ENCODE measurements at places on chromosomes 6 and 20.

DNA sequence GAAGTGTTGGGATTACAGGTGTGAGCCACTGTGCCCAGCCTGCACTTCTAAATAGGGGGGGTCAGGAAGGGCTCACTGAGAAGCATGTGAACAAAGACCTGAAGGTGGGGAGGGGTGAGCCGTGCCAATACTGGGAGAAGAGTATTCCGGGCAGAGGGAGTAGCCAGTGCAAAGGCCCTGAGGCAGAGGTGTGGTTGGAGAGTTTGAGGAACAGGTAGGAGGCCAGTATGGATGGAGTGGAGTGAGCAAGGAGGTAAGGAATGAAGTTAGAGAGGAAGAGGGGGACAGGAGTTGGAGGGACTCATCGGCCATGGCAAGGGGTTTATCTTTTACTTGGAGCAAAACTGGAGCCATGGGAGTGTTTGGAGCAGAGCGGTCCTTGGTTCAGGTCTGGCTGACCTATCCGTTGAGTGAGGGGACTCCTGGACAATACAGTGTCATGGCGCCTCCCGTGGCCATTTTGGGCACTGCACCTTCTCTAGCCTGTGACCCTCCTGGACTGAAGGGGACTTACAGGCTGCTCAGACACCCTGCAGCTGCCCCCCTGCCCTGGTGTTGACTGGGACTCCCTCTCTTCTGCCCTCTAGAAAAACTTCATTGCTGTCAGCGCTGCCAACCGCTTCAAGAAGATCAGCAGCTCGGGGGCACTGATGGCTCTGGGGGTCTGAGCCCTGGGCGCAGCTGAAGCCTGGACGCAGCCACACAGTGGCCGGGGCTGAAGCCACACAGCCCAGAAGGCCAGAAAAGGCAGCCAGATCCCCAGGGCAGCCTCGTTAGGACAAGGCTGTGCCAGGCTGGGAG lies 12.1 kb downstream of the FOXS1 start:
- DNase-seq = no peak

DNA sequence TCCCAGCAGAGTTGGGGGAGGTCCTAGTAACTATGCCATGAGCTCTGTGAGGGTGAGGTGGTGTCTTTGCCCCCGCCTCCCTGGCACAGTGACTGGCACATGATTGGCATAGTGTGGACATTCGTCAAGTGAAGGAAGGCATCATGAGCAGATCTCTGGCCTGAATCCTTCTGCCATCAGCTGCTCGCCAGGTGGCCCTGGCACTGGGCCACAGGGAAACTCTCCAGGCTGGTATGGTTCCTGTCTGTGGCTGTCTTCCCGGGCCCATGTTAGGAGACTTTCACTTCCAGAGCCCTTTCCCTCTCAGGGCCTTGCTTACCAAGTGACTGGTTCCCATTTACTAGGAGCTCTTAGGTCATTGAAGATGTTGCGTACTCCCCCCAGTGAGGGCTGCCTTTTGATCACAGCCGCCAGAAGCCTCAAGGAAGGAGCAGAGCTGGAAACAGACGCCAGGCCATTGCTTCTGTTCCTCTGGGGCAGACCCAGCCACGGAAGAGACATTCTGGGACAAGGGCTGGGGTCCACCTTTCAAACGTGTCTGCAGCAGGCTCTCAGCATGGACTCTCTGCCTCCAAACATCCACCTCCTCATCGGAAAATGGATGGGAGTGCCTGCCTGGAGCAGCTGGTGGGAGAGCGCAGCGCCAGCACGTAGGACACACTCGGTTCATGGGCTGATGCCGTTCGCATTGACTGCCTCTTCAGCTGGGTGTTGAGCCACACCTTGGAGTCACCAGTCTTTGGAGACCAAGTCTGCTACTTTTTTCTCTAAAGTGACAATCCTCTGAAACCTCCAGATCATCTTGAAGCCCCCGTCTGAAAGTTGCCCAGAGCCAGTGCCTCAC lies 67.2 kb downstream of the PTPN1 start:
- no peak for DNase-seq

DNA sequence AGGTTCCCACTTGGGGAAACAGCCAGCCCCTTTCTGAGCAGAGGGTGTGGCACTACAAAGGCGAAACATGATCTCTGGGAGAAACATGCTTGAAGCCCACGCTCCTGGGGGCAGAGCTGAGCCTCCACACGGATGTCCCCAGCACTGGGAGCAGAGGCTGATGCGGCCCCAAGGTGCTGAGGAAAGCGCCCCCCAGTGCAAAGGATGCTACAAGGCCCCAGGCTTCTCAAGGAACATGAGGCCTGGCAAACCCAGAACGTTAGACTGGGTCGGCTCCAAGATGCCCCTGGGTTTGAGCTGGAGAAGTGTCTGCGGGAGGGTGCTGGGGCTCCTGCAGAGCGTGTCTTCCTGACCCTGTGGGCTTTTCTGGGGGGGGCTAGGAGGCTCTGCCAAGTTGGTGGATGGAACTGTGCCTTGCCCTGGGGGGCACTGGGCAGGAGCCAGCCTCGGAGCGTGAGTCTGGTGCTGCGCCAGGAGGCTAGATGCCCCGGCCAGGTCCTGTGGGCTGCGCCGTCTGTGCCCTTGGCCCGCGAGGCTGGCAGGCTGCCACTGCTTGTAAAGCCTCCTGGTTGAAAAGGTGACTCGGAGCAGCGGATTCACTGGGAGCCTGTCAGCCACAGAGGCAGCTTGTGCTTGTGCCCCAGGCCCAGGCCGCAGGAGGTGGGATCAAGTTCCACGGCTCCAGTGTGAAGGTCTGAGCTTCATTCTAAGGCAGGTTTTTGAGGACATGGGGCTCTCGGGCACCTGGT lies 8.1 kb downstream of the SYNJ2 start:
- DNase-seq = no peak

DNA sequence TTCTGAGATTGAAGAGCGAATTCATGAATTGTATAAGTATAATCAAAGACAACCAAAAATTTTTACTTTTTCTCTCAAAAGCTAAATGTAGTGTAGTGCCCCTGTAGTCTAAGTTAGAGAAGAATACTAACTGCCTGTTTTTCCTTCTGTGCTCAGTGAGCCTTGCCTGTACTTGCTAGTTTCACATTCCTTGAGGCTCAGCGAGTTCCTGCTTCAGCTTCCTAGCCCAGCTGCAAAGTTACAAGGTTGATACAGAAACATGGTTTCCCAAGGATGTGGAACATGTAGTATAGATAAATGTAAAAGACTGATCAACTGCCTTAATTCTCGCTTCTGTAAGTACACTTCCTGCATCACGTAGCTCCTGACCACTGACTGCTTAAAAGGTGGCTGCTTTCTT lies 33.1 kb upstream of the SEC63 start:
- DNase-seq = no peak

DNA sequence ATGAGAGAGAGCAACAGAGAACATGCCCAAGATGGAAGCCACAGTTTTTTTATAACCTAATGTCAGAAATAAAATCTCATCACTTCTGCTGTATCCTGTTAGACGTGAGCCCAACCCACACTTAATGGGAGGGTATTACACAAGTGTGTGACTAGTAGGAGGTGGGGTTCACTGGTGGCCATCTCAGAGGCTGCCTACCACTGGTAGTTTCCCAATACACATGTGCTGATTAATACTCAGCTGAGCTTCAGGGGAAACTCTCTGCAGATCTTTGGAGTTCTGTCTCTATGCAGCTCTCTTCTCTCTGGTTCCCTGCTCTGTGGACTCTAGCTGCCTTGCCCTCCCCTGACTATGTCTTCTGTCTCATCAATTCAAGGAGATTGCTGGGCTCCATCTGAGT lies 35.7 kb downstream of the CNBD2 start:
- DNase-seq = no peak

DNA sequence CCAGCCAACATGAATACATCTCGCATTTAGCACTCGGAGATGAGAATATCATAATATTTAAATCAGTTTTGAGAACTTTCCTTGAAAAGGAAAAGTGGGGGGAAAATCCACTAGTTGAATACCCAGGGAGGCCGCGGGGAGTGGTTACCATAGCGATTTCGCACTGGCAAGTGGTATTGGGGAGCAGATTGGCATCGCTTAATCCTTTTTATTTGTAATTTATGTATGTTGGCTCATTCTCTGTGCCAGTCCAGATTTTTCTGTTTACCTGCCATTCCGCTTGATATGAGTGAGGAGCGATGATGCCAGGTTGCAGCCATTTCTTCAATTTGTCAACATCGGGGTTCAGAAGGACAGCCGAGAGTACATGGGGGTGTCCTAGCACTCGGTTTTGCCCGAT lies 291.8 kb downstream of the ZNF217 start:
- DNase-seq = no peak

GRCh38 chr20:43508106-43508505 lies 609 bp downstream of the L3MBTL1 start:
- DNase-seq = no peak

- DNase-seq = no peak
These were observed 102.0 kb downstream of the MAP3K7 start for GRCh38 chr6:90484903-90485302.

- peak; percentile 10 for DNase-seq
These were observed 247.0 kb downstream of the ATXN1 start for GRCh38 chr6:16514249-16514648.

DNA sequence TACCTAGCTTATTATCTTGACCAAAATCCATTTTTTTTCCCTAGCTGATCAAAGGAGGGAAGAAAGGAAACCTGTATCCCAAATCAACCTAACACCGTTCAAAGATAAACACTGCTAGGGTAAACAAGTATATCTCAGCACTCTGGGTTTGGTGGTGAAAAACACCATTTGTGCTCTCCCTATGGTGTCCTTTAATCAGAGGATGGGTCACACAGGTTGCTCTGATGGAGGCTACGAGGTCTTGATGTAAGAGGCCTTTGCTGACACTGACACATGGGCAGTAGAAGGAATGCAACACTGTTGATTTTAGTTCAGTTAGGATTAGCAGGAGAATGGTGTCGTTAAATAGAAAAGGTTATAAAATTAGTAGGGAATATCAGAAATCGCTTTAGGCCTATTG lies 179.3 kb downstream of the HDGFL1 start:
- no peak for DNase-seq

GRCh38 chr6:160412993-160413392 lies 64.8 kb downstream of the SLC22A3 start:
- DNase-seq = no peak

GRCh38 chr6:141758430-141758829 lies 374.3 kb upstream of the GJE1 start:
- no peak for DNase-seq

DNA sequence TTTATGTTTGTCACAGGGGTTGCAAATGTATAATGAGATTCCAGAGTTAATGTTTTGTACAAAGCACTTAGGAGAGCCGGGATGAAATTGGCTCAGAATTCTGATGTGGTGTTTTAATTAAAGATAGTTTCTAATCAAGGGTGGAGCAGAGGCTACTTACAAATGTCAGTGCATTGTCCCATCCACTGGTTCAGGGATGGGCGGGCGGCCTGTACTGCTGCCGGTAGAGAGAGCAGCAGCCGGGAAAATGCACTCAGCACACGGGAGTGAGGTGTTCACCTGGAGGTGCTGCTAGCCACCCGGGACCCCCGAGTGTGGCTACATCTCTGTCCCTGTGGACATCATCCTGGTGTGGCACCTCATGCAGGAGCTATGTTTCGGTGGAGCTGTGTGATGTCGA lies 193.3 kb downstream of the QKI start:
- DNase-seq = no peak

GRCh38 chr6:137076277-137077068 lies 31.7 kb upstream of the IL20RA start:
- DNase-seq = peak; percentile 71

DNA sequence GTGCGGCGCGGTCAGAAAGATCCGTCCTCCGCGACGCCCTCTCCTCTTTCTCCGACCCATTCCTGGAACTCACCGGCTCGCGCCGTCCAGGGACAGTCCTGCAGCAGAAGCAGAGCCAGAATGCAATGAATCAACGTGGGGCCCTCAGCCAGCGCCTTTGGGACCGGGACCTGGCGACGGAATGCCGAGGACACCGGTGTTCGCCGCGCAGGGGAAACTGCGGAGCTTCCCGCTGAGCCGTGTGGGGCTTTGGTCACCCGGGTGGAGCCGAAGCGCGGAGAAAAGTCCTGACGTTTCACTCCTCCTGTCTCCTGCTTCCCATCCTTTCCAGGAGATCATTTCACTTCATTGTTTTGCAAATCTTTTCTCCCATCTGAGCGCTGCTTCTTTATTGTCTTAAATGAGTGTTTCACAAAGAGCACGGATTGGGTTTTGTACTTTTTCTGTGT lies 26.5 kb downstream of the ULBP1 start:
- no peak for DNase-seq

DNA sequence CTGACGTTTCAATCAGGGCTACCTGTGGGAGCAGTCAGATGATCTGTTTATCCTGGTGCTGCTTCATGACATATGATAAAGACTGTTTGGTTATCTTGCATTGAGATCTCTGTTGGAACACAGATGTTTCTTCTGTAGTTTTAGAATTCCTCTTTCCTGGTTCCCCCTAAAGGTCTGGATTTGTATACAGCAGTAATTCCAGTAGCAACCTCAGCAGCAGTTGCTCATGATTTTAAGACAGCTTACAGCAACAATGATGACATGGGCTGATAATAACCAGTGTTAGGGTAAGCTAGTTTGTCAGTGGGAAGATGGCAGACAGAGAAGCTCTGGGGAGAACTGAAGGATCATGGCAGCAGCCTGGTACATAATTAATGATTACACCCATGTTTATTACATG lies 439.4 kb downstream of the PHF3 start:
- DNase-seq = no peak

DNA sequence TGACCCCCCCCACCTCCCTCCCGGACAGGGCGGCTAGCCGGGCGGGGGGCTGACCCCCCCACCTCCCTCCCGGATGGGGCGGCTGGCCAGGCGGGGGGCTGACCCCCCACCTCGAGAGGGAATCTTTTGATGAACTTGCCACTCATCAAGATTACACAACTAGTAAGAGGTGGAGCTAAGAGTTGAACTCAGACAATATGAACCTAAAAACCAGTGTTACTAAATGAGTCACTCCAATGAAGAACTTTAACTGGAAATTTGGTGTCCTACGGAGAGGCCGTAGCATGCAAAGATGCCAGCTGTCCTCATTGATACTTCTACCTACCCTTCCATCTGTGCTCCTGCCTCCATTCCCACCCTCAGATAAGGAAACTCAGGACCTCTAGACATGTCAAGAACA lies 42.8 kb downstream of the PFDN4 start:
- DNase-seq = no peak

DNA sequence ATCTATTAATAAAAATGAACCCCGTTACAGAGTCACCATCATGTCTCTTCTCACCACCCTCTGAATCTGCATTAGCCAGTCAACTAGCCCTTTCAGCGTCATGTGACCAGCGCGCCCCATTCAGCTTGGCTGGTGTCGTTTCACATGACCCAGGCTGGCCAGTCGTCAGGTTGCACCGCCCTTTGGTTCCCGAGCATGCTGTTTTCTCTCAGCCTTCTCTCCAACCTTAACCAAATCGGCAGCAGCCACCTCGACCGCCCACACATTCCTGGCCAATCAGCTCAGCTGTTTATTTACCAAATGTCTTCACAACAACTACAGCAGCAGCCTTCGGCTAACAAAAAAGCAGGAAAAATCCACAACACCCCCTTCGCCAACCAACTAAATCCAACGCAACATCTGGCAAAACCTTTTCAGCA lies 5.6 kb downstream of the SRSF3 start:
- no peak for DNase-seq
